ENCODE measurements at places on chromosomes 7 and 10. TPM values are rescaled to one million over a fixed set of nuclear protein-coding genes. Genes with fewer than 3 reads are reported as not detected.
A peak's percentile ranks its signal among the peaks of the same experiment; 100 is the strongest.

Gene MSANTD7
- 4.8 TPM for total RNA-seq

Gene CDK5
- 8.1 TPM for total RNA-seq

Gene NUDT5
- total RNA-seq: 9.2 TPM

Gene OR2A7
- 0.55 TPM for total RNA-seq

Gene NKX6-2
- total RNA-seq: not detected

GRCh38 chr10:44949915-44950314 lies 9.7 kb upstream of the RASSF4 start:
- no peak for DNase-seq

Gene HOXA9
- total RNA-seq: not detected

Gene LIPF
- total RNA-seq: not detected

- DNase-seq: no peak
Observed at GRCh38 chr7:95473276-95473985, 12.3 kb upstream of the ASB4 start.

GRCh38 chr7:107933386-107934013 lies 42.5 kb downstream of the DLD start:
- no peak for DNase-seq

DNA sequence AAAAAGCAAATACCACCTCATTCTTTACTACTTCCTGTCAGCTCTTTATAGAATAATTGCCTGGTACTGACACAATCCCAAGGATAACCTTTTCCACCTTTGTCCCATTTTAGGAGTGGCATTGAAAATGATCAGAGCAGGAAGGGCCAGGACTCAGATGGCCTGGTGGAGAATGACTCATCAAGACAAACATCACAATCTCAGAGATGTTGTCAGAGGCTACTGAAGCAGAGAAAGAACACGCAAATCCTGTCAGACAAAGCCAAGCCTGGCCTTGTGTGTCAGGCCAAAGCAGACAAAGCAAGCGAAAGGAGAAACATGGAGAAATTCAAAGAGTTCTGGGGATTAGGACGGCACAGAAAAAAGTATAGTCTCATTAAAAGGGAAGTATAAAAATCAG lies 40.9 kb downstream of the NSUN6 start:
- no peak for DNase-seq

- DNase-seq: no peak
Observed at GRCh38 chr7:83415840-83416239, 233.1 kb downstream of the SEMA3E start.

DNA sequence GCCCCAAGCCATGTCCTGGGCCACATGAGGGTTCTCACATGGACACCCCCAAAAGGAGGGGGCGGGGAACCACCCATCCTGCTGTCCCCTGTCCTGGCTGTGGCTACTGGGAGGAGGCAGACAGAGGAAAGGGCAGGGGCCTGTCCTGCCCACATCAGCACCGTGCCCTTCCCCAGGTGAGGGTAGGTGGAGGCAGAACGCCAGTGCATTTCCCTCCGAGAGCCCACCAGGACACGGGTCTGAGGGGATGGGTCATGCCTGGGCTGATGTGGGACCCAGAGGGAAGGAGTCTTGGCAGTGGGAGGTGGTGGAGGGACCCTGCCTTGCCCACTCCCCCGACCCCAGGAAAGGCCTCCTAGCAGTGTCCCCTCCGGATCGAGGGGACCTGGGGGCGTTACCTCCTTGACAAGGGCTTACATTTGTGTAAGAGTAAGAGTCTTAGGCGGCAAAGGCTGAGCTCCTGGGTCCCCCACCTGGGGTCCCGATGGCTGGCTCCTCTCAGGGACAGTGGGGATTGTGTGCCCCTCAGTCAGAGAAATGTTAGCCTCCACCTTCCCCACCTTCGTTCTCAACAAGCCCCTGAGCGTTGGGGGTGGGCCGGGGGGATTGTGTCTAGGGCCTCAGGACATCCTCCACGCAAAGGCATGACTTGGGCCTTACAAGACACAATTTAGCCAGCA lies 6.1 kb downstream of the CRYGN start:
- no peak for DNase-seq

Gene CASP7
- 15.5 TPM for total RNA-seq

GRCh38 chr10:48926255-48926654 lies 13.4 kb downstream of the LRRC18 start:
- DNase-seq: no peak

DNA sequence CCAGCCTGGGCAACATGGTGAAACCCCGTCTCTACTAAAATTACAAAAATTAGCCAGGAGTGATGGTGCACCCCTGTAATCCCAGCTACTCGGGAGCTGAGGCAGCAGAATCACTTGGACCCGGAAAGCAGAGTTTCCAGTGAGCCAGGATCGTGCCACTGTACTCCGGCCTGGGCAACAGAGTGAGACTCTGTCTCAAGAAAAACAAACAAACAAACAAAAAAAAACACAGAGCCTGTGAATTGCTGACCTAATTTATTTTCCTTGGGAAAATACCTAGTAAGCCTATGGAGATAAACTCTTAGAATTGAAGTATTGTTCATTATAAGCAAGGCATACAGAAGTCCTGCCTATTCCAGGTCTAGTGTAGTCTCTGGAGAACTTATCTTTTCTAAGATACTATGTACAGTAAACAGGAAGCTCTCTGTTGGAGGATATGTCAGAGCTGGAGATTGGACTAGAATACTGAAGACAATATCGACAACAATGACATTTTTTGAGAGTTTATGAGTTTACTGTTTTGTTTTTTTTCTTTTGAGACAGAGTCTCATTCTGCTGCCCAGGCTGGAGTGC lies 14.9 kb downstream of the GTF2I start:
- no peak for DNase-seq

Gene FAM53B
- total RNA-seq: 45.3 TPM

Gene RARRES2
- total RNA-seq: 18.7 TPM

DNA sequence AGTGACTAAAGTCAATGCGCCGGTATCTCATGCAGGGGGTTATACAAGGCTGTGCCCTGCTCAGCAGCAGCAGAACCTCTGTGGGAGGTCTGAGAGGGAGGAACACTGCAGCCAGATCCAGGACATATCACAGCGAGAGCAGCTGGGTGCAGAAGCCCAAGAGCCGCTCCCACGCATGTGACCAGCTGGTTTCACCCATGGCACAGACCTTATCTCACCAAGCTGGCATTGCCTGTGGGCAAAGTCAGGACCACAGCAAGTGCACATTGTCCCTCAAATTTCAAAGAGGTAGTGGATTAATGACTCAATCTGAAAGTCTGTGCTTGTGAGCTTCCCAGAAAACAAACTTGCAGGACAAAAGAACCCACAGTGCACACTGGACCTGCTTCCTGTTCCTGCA lies 31.6 kb upstream of the AKR1C1 start:
- DNase-seq: no peak

DNA sequence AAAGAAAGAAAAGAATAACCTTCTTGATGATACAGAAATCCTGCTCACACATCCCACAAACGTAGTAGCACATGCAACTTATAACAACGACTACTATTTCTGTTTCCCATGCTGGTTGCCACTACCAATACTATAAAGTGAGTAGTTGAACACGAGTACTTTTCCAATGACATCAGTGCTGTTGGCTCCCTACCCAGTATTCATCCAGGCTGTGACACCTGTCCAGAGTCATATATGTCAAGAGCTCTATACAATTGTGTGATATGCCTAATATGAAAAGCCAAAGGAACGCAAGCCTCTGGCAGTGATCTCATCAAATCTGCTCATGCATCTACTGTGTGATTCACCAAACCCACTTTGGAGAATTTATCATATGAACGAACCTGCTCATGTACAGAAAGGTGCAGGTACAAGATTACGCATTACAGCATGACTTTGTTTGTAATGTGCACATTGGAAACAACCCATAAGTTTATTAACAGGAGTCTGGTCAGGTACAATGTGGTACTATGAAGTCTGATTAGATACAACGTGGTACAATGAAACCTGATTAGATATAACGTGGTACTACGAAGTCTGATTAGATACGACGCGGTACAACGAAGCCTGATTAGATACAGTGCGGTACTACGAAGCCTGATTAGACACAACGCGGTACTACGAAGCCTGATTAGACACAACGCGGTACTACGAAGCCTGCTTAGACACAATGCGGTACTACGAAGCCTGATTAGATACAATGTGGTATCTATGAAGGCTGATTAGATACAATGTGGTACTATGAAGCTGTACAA lies 5.8 kb upstream of the ITIH5 start:
- no peak for DNase-seq

- DNase-seq: no peak
Observed at GRCh38 chr7:44824894-44825526, 22.9 kb downstream of the H2AZ2 start.

DNA sequence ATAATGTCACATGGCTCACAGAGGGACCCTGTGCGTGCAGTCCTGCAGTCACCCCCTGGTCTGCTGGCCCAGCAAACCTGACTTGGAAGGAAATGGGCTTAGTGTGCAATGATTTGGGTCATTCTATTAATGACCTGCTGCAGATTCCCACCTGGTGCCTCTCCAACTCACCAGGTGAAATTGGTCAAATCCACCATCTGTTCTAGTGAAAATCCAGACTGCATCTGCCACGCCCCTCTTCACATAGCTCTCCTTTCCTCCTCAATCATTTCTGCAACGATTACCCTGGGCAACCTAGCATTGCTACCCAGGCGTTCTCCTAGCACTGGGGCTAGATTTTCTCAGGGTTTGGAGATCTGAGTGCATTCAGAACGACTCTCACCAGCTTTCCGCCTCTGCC lies 29.4 kb downstream of the SRRM3 start:
- DNase-seq: no peak

DNA sequence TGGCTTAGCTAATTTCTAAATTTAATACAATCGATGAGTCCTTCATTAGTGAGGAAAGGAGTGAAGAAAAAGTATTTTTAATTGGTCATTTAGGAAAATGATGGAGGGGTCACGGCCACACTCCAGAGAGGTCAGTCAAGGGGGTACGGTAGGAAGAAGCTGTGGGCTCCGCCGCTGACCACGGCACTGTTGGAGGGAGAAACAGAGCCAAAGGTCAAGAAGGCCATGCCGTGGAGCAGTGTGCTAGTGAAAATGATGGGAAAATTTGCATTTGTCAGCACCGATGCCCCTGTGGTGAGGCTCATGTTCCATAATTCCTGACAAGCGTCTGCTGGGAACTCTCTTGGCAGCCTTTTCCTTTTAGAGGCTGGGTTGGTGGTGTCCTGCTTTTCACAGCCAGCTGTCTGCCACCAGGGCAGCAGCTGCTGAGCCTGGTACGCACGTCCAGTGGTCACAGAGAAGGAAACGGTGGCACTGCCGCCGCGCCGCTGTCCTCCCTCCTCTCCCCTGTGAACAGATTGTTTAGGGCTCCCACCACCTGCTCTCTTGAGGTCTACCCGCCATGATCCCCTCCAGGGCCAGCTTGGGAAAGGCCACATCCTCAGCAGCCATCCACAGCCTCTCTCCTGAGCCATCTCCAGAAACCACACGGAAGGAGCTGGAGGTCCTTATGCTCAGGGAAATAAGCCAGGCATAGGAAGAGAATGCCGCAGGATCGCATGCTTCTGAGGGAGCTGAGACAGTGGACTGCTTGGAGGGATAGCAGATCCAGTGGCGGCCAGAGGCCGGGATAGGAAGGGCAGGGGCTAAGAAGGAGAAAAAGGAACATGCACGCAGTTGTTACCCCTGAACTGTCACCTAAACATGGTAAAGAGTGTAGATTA lies 263.7 kb upstream of the PPP2R2D start:
- DNase-seq: no peak

Gene OGDHL
- total RNA-seq: 4.1 TPM

Gene CBLL1
- 24.8 TPM for total RNA-seq

Gene GHRHR
- total RNA-seq: not detected

Gene GPR15LG
- total RNA-seq: not detected

DNA sequence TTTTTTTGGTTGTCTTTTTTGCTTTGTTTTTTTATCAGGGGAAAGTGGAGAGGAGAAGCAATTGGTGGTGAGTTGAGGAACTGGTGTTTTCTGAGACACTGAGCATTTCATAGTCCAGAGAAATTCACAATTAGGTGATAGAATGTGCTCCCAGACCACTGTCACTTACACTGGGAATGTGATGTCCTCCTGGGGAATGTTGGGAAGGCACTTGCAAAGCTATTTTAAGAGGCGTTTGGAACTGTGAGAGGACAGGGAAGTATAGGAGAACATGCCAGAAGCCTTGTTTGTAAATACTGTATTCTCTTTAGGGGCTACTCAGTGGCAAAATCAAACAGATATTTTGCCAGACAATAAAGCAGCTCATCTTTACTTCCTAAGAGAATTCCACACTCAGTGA lies 16.0 kb downstream of the CHRM2 start:
- DNase-seq: no peak

DNA sequence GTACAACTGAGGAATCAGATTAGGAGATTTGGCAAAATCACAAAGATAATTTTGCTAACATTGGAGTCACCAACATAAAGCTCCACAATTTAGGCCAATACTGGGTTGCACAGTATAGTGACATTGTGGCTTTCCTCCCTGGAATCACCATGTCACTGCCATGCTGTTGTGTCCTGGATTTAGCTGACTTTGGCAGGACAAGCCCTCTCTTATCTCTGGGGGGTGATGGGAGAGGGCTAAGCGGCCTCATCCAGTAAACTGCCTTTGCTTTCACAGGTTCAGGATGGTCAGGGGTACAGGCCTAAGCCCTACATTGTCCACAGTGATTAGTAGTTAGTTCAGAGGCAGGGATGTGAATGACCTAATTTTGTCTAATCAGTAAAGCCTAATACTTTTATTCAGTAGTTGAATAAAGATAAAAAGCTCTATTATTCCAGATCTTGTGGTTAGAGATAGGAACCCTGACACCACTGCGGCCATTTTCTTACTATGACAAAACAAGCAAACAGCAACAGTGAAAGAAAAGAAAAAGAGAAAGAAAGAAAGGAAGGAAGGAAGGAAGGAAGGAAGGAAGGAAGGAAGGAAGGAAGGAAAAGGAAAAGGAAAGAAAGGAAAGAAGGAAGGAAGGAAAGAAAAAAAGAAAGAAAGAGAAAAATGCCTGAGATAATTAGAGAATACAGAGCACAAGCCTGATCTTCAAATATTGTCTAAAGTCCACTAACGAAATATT lies 140.1 kb downstream of the ETV1 start:
- DNase-seq: no peak

GRCh38 chr7:158766570-158767281 lies 62.1 kb upstream of the NCAPG2 start:
- no peak for DNase-seq

GRCh38 chr7:156585025-156585648 lies 55.4 kb upstream of the RNF32 start:
- DNase-seq: no peak

Gene SEC61A2
- total RNA-seq: 11.0 TPM

GRCh38 chr10:4720463-4720862 lies 105.5 kb upstream of the AKR1E2 start:
- DNase-seq: no peak

- DNase-seq: no peak
Observed at GRCh38 chr7:128703609-128704241, 31.6 kb downstream of the GARIN1A start.

Gene OR2A42
- total RNA-seq: not detected

DNA sequence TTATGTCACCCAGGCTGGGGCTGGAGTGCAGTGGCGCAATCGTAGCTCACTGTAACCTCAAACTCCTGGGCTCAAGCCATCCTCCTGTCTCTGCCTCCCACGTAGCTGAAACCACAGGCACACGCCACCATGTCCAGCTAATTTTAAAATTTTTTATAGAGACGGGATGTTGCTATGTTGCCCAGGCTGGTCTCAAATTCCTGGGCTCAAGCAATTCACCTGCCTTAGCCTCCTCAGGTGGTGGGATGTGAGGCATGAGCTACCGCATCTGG lies 123.2 kb upstream of the PARD3 start:
- no peak for DNase-seq

GRCh38 chr7:100038326-100038725 lies 11.2 kb upstream of the ZSCAN21 start:
- DNase-seq: no peak

GRCh38 chr10:89175816-89176215 lies 31.3 kb downstream of the CH25H start:
- DNase-seq: no peak

Gene WDR86
- 0.37 TPM for total RNA-seq

GRCh38 chr7:23216021-23216420 lies 30.6 kb upstream of the GPNMB start:
- peak; percentile 69 for DNase-seq

All from left ventricle myocardium superior (tissue), 1 donor.